ENCODE measurements at places on chromosomes 13 and 19.

DNA sequence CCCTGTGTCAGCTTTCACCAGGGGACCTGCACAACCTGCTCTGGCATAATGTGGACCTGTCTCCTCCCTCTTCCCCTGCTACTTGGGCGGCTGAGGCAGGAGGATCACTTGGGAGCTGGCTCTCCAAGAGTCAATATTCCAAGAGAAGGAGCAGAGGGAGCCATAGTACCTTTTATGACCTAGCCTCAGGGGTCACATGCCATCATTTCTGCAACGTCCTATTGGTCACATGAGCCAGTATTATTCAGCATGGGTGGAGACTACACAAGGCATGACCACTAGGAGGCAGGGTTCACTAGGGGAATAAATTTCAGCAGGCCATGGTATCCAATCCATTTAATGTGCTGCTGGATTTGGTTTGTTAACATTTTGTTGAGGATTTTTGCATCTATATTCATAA is 12.0 kb upstream of the SHFL start:
- DNase-seq, result peak; percentile 27

DNA sequence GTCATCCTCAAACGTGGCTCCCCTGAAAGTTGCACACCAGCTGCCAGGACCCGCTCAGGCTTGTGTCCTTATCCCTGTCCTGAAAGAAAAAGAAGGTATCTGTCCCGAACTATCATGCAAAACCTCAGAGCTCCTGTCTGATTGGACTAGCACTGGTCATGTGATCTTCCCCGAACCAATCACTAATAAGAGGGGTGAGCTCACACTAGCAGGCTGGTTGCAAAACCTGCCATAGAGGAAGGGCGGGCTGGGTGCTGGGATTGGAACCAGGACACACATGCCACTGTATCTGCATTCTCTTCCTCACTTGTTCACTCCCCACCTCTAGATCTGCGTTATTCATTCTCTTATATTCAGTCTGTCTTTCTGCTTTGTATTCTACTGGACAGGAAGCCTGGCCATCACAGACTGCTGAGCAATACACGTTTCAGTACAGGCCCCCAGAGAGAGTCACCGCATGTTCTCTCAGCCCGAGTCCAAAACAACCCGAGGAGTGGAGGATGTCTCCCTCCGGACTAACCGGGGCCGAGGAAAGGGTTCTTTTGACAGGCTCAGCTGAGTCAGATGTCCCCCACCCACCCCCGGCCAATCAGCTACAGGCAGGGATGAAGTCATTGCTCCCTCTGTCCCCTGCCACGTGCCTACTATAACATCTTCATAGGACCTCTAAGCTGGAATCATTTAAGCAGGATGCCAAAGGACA is 97.7 kb downstream of the SIPA1L3 start:
- peak; percentile 96 for DNase-seq

DNA sequence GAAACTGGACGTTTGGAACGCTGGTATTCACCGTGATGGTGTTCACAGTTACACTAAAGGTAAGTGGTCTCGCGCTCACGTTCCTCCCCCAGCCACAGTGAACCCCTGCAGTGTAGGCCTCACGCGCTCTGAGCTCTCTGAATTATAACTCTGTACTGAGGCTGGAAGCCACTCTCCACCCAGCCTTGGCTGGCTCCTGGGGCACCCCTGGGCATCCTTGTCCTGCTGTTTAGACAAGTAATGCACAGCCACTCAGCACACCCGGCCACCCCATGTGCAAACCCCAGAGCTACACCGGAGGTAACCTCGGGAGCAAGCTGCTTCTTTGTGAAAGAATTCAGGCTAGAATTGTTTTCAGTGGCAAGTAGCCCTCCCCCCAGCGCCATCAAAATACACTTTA is 97.3 kb upstream of the MCF2L start:
- DNase-seq, result no peak

DNA sequence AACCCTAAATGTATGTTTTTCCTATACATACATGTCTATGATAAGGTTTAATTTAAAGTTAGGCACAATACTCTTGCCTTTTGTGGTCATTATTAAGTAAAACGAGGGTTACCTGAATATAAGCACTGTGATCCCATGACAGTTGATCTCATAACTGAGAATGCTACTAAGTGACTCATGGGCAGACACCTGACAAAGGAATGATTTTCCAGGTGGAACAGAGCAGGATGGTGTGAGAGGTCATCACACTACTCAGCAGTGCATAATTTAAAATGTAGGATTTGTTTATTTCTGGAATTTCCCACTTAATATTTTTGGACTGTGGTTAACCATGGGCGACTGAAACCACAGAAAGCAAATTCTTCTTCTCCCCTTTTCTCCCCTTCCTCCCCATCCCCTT is 178.9 kb downstream of the UGGT2 start:
- DNase-seq, result no peak

- DNase-seq, result no peak
Measured at GRCh38 chr13:109605846-109606245, 180.5 kb downstream of the IRS2 start.

GRCh38 chr13:24742294-24742693 is 21.7 kb upstream of the RNF17 start:
- no peak for DNase-seq

DNA sequence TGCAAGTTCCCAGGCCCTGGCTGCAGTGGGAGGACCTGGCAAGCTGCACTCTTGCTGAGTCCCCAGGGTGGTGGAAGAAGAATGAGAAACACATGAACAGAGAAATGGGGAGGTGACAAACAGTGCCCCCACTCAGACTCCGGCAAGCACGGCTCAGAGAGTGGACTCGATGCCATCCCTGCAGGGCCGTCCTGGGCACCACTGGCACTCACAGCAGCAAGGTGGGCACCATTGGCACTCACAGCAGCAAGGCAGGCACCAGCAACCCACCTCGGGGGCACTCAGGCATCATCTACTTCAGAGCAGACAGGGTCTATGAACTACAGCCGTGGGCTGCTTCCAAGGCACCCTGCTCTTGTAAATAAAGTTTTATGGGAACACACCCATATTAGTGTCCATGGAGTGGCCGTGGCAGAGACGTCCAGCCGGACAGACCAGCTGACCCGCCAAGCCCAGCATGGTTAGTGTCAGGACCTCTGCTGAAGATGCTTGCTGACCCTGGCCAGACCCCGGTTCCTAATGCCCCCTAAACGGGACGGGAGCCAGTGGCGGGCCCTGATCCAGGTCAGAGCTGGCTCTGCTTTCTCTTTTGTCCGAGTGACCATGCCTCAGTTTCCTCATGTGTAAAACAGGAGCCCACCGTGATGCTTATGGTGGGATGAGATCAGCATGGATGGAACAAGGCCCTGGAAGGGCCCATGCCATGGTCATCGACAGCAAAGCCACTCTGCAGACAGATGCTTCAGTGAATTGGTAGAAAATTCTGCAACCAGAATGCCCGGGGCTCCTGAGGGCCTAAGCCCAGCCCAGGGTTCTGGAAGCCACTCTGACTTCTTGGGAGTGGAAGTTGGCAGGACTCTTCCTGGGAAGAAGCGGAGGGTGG is 2.1 kb upstream of the F10 start:
- no peak for DNase-seq

DNA sequence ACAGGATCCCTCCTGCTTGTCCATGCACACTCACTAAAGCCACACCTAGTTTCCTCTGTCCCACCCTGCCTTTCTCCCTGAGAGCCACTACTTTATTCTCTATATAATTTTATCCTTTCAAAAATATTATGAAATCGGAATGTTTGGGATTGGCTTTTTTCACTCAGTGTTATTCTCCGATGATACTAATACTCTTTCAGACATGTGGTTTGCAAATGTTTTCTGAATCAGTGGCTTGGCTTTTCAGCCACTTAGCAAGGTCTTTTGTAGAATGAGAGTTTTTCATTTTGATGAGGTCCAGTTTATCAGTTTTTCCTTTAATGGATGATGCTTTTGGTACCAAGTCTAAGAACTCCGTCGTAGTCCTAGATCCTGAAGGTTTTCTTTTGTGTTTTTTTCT is 11.6 kb downstream of the SPATA13 start:
- DNase-seq, result no peak

All from HT1080 (cell line).